Mucosa of descending colon (tissue), 3 donors: ENCODE measurements at places on chromosomes 12 and 14.
A peak's percentile ranks its signal among the peaks of the same experiment; 100 is the strongest.

- no peak for DNase-seq
These were observed at the start of gene SLC25A47 for GRCh38 chr14:100323121-100323941. SLC25A47 (plus strand) TSS chr14:100323339; CDS start chr14:100323415, 76 bp downstream.

DNA sequence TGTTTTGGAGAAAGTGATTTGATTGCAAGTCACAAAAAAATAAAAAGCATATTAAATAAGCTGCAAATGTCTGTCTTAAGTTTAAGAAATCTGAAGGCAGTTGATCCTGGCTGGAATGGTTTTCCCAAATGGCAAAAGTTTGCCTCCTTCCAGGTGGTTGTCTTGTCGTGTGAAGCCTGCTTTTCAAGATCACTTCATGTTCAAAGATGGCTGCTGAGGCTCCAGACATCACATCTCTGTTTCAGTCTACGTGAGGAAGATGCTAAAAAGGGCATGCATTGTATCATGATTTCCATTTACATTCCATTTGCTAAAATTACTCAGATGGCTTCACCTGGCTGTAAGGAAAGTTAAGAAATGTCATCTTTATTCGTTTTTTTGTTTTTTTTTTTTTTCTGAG, 31.6 kb upstream of the HMGA2 start:
- no peak for DNase-seq

- DNase-seq: no peak
These were observed 671 bp upstream of the AQP2 start for GRCh38 chr12:49949866-49950265.

DNA sequence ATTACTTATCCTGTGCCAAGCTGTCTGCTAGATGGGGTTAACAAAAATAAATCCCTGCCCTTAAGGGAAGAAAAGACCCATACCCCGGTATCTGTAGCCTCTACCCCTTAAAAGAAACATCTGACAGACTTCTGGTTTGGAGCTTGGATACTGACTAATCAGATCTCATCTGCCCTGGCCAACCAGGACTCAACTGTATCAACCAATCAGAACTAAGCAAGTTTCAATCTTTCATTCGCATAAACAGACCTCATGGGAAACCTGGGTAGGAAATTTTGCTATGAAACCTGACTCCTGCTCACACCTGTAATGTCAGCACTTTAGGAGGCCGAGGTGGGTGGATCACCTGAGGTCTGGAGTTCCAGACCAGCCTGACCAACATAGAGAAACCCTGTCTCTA, 26.4 kb upstream of the PRMT8 start:
- DNase-seq: no peak

- no peak for DNase-seq
These were observed 91.6 kb downstream of the DHRS2 start for GRCh38 chr14:23727566-23728335.

DNA sequence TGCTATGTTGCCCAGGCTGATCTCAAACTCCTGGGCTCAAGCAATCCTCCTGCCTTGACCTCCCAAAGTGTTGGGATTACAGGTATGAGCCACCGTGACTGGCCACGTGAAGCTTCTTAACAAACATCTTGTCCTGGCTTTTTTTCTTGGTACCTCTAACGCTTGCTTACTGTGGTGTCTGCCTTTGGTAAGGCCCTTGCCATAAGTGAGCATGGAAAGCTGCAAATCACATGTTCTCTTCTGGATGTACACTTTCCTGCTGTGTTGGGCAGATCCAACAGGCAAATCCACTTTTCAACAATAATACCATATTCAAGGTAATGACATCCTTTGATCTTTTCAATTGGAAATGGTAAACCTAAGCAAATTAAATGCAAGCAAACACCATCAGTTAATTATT, 54.6 kb downstream of the ARF6 start:
- no peak for DNase-seq

- no peak for DNase-seq
These were observed 4.8 kb downstream of the TULP3 start for GRCh38 chr12:2895511-2895910.

DNA sequence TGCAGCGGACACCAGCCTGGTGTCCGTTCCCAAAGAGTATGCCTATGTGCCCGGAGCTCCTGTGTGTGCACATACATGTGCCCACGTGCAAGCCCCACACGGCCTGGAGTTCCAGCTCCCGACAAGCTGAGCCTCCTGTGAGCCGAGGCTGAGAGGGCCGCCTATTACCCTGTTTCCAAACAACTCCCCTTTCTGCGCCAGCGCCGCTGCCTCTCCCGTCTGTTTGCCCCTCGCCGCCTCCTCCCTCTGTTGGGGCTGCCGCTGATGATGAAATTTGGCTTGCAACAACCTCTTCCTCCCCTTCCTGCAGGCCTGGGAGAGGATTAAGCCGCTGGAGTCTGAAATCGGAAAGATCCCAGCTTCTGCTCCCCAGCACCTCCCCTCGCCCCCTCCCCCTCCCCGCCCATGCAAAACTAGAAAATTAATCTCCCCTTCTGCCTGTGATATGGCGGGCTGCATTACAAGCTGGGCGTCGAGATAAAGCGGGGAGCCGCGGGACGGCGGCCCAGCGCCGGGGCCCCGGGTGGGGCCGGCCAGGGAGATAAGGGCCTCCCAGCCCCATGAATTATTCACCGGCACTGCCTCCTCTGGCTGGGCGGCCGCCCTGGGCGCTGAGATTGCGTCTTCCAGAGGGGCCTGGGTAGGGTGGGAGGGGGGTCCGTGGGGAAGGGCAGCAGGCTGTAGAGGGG, 6.8 kb upstream of the ASIC1 start:
- peak; percentile 41 for DNase-seq

GRCh38 chr12:69896653-69897381, 71.8 kb downstream of the MYRFL start:
- no peak for DNase-seq

DNA sequence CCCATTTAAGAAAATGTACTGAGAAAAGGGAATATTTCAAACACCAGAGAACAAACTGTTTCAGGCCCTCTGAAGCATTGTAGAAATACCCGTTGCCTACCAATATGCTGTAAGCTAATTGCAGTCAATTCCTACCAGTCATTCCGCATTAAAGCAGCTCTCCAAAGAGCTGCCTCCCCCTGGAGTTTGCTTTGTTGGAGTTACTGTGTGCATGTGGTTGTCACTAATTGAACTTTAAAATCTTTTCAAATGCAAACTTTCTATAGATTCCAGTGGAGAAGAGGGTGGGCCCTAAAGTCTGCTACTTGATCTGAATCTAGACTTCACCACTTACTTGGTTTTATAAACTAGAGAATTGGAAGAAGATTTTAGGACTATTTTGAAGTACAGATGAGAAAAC, 112.7 kb downstream of the PLXNC1 start:
- no peak for DNase-seq

DNA sequence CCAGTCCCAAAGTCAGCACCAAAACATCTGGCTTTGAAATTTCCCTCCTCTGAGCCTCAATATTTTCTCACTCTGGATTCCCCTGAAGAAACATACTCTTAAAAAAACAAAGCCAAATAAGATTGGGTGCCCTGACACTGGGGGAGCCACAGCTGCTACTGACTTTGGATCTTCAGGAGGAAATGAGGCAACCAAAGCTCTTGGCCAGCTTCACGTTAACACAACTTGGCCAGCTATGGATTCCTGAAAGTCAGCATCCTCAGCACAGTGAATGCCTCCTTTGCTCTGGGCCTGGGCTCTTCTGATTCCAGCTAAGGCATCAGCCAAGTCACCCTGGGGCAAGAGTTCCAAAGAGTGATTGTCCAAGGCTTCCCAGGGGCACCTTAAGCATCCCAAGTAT, 254.8 kb downstream of the ANO2 start:
- DNase-seq: no peak

GRCh38 chr14:31208546-31209424, 1.2 kb upstream of the HECTD1 start:
- DNase-seq: peak; percentile 48

DNA sequence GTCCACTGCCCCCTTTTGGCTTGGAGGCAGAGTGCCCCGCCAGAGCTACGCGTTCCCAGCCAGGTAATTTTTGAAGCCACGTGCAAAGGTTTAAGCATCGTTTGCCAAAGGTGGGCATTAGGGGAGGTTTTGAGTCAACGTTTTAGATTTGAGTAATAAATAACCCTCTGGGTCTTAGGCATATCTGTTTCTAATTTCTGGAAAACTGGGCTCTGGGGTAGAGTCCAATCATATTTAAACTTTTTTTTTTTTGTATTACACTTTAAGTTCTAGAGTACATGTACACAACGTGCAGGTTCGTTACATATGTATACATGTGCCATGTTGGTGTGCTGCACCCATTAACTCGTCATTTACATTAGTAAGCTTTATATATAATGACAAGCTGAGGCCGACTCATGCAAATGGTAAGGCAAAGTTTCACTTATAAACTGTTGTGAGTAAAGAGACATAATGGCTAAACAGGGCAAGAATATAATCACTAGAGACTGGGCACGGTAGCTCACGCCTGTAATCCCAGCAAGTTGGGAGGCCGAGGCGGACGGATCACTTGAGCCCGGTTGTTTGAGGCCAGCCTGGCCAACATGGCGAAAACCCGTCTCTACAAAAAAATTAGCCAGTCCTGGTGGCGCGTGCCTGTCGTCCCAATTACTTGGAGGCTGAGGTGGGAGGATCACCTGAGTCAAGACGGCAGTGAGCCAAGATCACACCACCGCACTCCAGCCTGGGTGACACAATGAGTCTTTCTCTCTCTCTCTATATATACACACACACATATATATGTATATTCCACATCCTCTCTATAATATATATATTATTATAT, 491 bp upstream of the NR2C1 start:
- DNase-seq: no peak

DNA sequence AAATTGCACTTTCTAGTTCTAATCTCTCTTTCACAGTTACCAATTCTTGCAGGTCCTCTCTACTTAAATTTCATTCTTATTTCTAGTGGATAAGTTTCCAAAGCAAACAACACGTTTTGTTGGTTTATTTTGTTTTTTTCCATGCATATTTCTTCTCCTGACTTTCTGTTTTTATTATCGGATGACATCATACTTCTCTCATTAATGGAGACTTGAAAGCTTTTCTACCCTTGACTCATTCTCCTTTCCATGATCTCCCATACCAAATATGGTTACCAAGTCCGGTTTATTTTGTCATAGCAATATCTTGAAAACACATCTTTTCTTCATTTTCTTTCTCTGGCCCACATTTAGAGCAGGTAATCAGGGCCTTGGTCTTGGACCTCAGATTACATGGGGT, 796.5 kb downstream of the GALC start:
- no peak for DNase-seq

- DNase-seq: no peak
These were observed 27.5 kb upstream of the PTGR2 start for GRCh38 chr14:73824127-73824526.

DNA sequence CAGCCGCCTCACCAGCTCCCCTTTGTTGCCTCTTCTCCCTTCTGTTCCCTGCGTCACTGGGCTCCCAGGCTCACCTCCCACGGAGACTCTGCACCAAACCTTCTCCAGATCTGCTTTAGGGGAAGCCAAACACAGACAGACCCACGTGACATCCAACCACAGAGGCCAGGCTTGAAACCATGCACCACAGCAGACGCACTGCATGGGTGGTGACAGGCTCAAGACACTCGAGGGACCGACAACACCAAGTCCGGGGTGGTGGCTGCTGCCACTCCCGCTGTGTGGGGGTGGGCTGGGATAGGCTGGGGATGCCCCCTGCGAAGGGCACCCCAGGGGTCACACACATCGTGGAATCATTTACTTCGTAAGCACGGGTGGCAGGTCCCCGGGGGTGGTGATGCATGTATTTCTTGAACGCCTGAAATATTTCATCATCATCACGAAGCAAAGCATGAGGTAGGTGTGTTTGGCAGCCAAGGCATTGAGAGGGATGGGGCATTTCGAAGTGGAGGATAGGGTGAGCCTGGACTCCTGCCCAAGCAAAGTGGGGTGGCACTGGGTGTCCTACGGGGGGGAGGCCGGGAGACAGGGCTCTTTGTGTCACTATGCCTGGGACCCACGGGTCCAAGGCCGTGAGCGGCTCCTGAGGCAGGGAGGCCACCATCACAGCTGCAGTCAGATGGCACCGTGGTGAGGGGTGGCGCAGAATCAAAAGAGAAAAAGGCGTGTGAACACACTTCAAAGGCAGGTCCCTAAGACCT, 66.8 kb upstream of the RFLNA start:
- no peak for DNase-seq

- DNase-seq: no peak
These were observed 907.0 kb downstream of the BCL11B start for GRCh38 chr14:98364961-98365360.

GRCh38 chr14:55373784-55374705, 37.6 kb downstream of the ATG14 start:
- no peak for DNase-seq

DNA sequence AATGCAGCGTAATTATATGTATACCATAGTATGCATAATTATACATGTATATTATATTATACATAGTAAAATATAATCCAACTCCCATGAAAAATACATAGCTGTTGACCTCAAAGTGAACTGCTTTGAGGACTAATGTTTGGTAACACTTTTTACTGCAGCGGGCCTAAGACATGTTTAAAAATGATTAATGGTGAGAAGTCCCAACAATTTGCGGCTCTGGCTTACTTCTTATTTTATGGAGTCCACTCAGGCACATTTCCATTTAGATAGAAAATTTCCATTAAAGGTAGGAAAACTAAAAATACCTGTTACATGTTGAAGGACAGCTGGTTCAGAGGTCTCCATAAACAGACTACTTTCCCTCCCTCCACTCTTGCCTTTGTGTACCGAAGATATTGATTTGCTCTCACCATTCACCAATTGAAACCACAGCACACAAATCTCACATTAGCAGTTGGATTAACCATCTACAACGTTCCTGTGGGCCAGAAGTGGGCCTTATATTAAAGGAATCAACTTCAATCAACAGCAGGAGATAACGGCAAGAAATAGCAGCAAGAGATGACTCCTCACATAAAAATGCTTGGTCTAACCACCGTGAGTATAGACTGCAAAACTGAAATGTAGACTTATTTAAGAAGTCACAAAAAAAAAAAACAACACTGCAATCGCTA, 14.1 kb upstream of the NT5DC3 start:
- no peak for DNase-seq

- DNase-seq: no peak
These were observed 64.1 kb upstream of the JDP2 start for GRCh38 chr14:75363570-75364227.

DNA sequence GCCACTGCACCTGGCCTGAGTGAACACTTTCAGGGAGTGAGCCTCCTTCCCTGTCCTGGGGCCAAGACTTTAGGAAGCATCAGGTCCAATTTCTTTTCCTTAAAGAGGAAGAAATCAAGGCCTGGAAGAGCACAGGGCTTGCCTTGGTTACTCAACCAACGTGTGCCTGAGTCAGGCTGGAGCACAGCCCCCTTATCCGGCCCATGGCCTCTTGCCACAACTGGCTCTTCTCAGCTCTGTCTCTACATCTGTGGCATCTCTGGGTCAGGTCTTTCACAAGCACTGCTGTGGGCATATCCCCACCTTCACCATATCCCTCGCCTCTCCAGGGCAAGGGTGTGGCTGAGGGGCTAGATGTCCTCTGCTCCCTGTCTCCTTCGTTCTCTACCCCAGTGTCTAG, 6.8 kb downstream of the MYH6 start:
- no peak for DNase-seq

- DNase-seq: no peak
These were observed 39.7 kb downstream of the AACS start for GRCh38 chr12:125104982-125105381.

- DNase-seq: no peak
These were observed 685 bp downstream of the VAMP1 start for GRCh38 chr12:6469609-6470374.

GRCh38 chr14:21626491-21627230, 8.1 kb downstream of the OR10G2 start:
- no peak for DNase-seq
